Calu3 (cell line): ENCODE measurements at places on chromosomes 2 and 18.
A peak's percentile ranks its signal among the peaks of the same experiment; 100 is the strongest.

GRCh38 chr2:47083886-47084687 lies 71.0 kb downstream of the STPG4 start:
- no peak for DNase-seq

DNA sequence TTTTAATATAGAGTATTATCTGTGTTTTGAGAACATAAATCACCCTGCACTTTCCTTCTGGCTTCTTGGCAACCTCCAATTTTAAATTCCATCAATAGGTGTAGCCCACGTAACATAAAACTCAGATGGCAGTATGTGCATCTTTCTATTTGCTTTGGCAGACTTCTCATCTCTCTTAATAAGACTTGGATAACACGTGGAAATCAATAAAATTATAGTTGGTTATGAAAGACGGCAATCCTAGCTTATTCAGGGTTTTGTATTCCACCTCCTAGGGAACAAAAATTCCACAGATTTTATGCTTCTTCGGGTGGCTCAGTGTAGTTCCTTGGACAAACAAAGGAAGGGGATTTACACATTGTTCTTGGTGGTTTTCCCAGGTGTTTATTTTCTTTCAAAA lies 299.3 kb downstream of the RND3 start:
- DNase-seq: no peak

DNA sequence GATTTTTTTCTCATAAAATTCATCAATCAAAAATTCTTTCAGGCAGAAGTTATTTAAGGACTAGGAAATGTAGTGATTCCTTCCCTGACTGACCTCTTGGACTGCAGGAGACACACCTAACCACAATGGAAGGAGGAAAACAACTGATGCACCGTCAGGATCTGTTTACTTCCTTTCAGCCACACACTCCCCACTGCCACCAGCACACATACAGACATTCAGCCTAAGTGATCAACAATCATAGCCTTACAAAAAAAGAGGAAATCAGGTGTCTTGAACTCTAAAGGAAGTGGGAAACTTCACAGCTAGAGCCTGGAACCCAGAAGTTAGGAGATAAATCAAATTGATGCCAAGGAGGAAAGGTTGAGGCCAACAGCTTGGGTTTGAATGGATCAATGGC lies 213.5 kb upstream of the ACVR2A start:
- no peak for DNase-seq

DNA sequence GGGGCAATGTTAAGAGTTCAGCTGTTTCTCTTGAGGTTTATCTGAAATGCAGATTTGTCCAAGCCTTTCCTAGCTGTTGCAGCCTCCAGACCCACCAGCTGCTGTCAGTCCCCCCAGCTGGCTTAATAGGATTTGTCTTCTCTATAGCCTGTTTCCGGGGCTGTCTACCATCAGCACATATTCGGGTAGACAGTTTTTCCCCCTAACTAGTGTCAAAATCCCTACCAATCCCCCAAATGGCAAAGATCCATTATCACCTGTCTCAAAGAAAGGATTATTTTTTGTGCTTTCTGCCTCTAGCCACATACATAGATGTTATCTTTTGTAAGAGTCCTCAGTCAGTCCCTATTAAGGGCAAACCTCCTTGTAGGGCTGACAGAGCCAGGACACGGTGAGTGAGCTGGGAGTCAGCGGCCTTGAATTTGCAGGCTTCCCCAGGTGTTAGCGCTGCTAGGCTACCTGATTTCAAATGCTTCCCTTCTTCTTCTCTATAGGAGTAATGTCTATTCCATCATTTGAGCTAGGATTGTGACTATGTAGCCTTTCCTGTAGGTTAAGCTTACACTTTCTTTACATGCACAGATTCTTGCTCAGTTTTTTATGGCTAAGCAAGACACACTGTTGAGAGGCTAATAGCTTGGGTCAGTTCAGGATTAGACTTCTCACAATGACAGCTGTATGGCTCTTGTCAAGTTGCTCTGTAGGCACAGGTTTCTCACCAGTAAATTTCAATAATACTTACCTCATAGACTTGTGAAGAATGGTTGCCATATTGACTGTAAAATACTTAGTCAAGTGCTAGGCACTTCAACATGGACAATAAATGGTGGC lies 171.1 kb upstream of the UNC80 start:
- DNase-seq: no peak

DNA sequence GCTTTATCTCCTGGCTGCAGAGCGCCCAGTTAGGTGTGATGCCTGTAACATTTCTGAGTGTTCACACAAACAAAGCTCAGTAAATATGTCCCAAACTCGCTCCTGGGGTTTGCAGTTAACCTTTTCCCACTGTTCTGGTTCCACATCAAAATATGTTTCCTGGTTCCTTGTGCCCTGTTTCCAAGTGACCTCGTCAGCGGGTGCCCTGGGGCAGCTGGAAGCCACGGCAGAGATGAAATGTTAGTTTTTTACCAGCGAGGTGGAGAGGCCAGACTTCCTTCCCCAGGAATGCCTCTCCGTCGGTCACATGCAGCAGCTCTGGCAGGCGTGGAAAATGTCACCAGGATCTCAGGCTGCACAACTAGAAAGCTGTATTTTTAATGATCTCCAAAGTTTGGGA lies 18.2 kb downstream of the NFATC1 start:
- no peak for DNase-seq

- peak; percentile 7 for DNase-seq
These were observed 756.1 kb upstream of the DDX18 start for GRCh38 chr2:117058366-117058765.

DNA sequence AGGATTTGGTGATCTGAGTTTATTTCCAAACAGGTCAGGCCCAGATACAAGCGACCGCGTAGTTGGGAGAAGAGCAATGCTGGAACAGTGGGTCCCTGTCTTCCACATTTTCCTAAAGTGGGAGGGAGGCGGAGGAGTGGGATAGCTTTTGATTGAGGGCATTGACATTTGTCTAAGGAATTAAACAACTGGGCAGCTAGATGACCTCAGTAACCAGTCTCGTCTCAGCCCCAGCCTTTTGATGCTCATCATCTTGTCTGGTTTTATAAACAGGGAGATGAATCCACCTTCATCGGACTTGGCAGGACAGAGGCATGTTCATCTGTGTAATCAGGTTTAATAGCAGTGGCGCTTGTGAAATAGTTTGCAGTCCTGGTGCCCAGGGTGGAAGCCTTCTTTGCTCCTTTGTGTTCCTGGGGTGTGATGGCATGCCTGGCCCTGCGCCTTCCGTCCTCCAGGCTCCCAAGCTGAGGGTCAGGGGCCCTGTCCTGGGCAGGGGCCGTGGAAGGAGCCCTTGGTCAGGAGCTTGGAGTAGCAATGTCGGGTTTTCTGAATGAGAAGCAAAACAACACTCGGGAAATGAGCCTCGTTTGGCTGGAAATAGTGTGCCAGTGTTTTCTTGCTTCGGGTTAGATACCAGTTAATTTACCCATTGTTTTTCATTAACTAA lies 193.8 kb downstream of the FAM210A start:
- DNase-seq: no peak

DNA sequence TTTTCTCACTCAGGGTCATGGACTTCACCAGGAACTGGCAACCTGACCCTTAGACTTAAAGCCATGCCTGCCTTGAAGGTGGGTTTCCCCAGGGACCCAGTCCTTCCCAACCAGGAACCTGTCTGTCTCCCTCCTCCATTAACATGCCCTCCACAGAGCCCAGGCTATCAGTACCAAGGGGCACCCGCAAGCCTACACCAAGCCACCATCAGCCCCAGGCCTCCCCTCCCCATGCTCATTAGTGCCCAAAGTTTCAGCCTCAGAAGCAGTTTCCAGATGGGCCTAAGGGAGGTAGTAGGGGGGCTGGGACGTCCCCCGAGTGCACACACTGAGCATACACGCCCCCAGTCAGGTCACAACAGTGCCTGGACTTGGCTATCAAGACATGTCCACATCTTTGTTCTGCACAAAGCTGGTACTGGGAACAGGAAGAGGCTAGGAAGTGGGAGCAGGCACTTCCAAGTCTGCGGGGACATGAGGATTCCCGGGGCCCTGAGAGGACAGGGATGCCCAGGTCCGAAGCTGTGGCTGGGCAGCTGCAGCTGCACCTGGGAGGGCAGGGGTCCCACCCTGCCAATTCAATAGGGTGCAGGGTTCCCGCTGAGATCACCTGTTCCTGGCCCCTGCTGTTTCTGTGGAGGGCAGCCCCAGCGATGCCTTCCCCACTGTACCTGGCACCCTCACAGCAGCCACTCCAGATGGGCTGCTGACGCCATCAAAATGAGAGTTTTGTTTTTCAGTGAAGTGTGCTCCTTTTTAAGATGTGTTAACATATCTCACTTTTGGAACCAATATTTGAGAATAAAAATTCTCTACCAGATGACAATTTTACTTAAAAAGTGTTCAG lies 731.4 kb downstream of the NR4A2 start:
- DNase-seq: no peak

DNA sequence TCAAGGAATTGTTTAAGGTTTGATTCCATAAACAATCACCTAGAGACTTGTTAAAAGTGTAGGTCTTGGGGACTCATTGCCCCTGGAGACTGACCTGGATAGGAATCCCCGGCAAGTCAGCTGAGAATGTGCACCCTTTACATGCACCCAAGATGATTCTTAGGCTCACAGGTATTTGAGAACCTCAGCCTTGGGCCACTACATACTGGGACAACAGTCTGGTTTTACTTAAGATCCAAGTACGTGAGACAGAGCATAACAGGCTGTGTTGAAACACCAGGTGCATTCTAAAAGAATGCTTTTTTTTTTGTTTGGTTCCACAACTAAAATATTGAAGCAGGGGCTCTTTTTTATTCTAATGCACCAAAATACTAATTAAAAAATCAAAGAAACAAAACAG lies 215.8 kb downstream of the TMX3 start:
- DNase-seq: no peak

- no peak for DNase-seq
These were observed 113.2 kb downstream of the ACKR3 start for GRCh38 chr2:236682651-236683422.

DNA sequence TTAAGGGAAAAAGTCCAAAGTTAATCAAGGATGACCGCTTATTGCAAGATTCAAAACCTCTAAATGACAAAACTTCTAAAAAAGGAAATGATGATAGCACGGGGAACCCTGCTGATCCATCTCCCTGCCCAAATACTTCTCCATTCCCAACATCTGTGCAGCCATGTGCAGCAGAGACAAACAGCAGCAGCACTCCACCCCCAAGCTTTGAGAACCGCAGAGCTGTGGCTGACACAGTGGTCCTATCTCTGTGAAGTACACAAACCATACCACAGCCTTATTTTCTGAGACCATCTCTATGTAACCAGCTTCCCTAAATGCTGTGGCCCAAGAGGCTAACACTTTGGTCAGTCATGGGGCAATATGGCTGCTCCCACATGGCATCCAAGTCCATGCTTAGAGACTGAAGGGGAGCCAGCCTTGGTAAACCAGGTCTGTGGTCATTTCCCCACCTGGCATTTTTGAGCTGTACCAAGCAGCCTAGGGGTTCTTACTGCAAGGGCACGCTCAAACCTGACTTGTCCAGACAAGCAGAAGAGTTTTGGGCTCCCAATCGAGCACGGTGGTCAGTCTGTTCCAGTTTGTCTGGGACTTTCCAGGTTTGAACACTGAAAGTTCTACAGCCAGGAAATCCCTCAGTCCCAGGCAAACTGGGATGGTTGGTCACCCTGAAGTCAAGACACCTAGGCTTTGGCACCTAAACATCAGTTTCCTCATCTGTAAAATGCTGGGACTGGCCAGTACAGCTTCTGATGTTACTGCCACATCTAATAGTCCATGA lies 17.1 kb upstream of the NFE2L2 start:
- DNase-seq: no peak

- DNase-seq: no peak
These were observed 98.7 kb downstream of the TFCP2L1 start for GRCh38 chr2:121186261-121186660.

DNA sequence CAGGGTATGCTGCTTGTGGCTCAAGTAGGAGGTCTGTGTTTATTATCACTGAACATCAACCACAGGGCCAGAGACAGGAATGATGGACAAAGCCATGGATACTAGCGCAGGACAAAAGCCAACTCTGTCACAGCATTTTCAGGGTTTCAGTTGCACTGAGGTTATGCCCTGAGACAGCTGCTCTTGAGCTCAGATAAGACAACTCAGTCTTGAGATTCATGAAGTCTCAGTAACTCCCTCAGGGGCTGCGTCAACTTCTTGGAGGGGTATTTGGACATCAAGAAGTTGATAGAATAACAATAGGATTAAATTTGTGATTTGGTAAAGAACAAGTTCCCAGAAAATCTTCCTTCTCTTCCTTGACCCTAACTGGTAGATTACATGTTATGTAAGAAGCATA lies 287.0 kb upstream of the SLC14A2 start:
- DNase-seq: no peak

DNA sequence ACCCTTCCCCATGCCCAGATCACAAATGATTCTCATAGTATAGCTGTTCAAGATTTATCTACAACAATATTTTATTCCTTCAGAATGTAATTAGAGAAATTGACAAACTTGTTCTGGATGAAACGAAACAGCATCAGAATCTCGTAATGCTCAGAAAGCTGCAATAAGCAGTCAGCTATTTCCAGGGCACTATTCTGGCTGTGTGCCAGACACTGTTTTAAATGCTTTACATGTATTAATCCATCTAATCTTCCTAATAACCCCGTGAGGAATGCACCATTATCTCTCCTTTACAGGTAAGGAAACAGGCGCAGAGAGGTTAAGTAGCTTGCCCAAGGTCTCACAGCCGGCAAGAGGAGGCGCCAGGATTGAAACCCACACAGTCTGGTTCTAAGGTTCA lies 10.1 kb upstream of the LYPD6B start:
- DNase-seq: no peak

DNA sequence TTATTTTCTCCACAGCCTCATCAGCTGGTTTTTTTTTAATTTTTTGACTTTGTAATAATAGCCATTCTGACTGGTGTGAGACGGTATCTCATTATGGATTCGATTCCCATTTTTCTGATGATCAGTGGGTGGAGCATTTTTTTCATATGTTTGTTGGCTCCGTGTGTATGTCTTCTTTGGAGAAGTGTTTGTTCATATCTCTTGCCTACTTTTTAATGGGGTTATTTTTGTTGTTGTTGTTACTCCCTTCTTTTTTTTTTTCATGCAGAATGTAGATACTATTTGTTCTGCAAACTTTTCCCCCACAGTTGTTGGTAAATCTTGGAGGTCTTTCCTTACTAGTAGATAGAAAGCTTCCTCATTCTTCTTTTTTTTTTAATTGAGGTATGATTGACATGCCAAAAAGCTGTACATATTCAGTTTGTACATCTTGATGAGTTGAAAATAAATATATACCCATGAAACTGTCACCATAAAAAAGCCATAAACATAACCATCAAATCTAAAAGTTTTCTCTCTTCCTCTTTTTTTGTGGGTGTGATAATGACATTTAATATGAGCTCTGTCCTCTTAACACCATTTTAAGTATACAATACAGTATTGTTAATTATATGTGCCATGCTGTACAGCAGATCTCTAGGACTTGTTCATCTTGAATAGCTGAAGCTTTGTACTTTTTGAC lies 21.8 kb upstream of the NT5DC4 start:
- DNase-seq: no peak

GRCh38 chr2:152559008-152559407 lies 158.3 kb downstream of the PRPF40A start:
- no peak for DNase-seq

GRCh38 chr2:175926272-175926671 lies 75.8 kb downstream of the LNPK start:
- no peak for DNase-seq
